Neural progenitor cell (in vitro differentiated cells): ENCODE measurements at places on chromosomes 6 and 20. TPM values are rescaled to one million over a fixed set of nuclear protein-coding genes. Genes with fewer than 3 reads are reported as not detected.
A peak's percentile ranks its signal among the peaks of the same experiment; 100 is the strongest.

GRCh38 chr20:1803932-1804501 is 91.2 kb upstream of the SIRPA start:
- DNase-seq: no peak

- peak; percentile 68 for DNase-seq
These were observed 193.6 kb downstream of the JARID2 start for GRCh38 chr6:15439410-15440025.

DNA sequence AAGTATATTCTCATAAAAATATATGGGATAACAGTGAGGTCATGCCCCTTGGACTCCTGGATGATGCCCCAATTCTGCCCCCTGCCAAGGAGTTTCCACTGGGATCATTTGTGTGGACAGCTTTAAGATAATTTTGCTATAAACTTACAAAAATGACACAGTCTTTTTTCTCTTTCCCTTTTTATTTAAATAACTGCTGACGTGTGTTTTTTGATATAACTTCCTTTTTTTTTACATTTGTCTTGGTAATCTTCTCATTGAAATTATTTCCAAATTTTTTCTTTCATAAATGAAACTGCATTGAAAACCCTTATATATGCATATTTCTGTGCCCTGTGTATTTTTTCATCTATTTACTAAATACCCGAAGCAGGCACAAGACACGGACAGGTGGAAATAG is 31.3 kb downstream of the CST9L start:
- no peak for DNase-seq

DNA sequence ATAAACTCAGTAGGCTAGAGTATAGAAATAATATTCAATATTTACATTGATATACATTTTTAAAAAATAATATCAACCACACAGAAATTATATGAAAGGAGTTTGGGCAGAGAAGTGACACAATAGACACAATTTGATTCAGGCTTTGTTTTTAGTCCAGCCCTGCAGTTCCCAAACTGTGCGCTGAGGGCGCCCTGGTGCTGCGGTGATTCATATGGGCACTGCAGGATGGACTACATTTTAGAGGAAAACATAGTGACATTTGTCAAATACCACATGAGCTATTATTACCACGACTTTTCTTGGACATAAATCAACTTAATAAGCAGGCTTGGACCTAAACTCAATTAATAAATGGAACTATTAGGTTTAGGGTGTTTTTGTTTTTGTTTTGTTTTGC is 364.3 kb upstream of the ID4 start:
- peak; percentile 15 for DNase-seq

The ZDHHC14 gene
- 7.1 and 14.5 TPM in 2 replicates for total RNA-seq

The TFAP2B gene
- total RNA-seq: 0.15 TPM in 1 of 2 replicates, not detected in the other

The L3MBTL1 gene
- 27.6 and 51.4 TPM in 2 replicates for total RNA-seq

The PKIB gene
- 153 and 202 TPM in 2 replicates for total RNA-seq

The PTGIS gene
- 31.3 and 35.6 TPM in 2 replicates for total RNA-seq
